ENCODE measurements at places on chromosomes 2 and 18. TPM values are rescaled to one million over a fixed set of nuclear protein-coding genes. Genes with fewer than 3 reads are reported as not detected.

DNA sequence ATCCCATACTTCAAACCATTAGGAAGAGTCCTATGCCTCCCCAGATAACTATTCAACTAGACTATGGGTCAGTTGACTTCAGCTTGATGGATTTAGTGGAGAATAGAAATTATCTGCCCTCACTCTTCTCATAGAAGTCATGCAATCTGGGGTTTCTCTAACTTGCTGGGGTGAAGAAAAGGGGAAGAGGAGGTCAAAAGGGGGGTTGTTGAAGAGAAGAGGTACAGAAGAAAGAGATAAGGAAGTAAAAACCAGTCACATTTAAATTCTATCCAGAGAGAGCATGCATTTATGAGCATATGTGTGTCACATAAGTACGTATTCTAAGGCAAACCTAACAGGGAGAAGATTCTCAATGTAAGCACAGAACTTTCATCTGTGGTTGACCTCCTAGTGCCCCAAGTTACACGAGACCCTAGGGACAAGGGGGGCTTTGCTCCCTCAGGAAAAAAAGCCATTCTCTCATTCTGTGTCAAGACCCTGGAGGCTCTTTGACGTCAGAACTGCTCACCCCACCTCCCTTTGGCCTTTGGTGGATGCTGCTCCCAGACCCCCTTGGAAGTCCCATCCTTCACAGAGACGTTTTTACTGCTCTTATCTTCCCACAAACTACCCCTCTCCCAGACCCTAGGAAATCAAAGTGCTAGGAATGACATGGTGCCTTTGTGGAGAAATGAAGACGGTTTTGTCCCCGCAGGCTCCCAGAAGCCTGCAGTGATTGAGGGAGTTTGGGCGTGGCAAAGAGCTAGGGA, 236.8 kb upstream of the TNP1 start:
- DNase-seq = no peak

GRCh38 chr2:113054066-113054465, 1.4 kb upstream of the IL36B start:
- no peak for DNase-seq

- DNase-seq = no peak
Measured at GRCh38 chr2:201006704-201007103, 43.2 kb upstream of the ORC2 start.

PRKAG3 gene
- not detected for total RNA-seq

GRCh38 chr2:122748552-122749011, 993.1 kb downstream of the TSN start:
- DNase-seq = no peak

CD8A gene
- total RNA-seq = 0.54 TPM
